ENCODE measurements at places on chromosomes 4 and X. TPM values are rescaled to one million over a fixed set of nuclear protein-coding genes. Genes with fewer than 3 reads are reported as not detected.

The TACR3 gene
- polyA plus RNA-seq, result not detected

The NCAPG gene
- 0.13 TPM for polyA plus RNA-seq

The MSX1 gene
- polyA plus RNA-seq, result 0.17 TPM

The RENBP gene
- polyA plus RNA-seq, result 28.0 TPM

The DUSP9 gene
- not detected for polyA plus RNA-seq

The TLR3 gene
- not detected for polyA plus RNA-seq

The AMOT gene
- polyA plus RNA-seq, result 1.2 TPM

The DGAT2L6 gene
- not detected for polyA plus RNA-seq

The S100G gene
- polyA plus RNA-seq, result not detected

The TRAPPC2 gene
- polyA plus RNA-seq, result 27.0 TPM

The DYNLT3 gene
- polyA plus RNA-seq, result 18.7 TPM

The TXK gene
- 1.1 TPM for polyA plus RNA-seq

The USP17L21 gene
- polyA plus RNA-seq, result not detected

The RBM47 gene
- 5.4 TPM for polyA plus RNA-seq

The PGK1 gene
- polyA plus RNA-seq, result 135 TPM

All from B cell (primary cell).